ENCODE measurements at places on chromosomes 2 and 18. TPM values are rescaled to one million over a fixed set of nuclear protein-coding genes. Genes with fewer than 3 reads are reported as not detected.

- no peak overlapping the region for H3K27ac ChIP-seq
- no peaks in the 10 kb centered on the region for H3K36me3 ChIP-seq
- no peak overlapping the region for H3K4me3 ChIP-seq
- no peaks in the 10 kb centered on the region for H3K4me1 ChIP-seq
- no peaks in the 10 kb centered on the region for H3K27me3 ChIP-seq
Observed at GRCh38 chr2:238703053-238703415, 144.9 kb upstream of the TWIST2 start.

GRCh38 chr2:232929303-232930058, 59.4 kb downstream of the SNORC start:
- no peaks in the 10 kb centered on the region for H3K36me3 ChIP-seq
- H3K4me3 ChIP-seq, result no peak overlapping the region
- H3K27me3 ChIP-seq, result no peaks in the 10 kb centered on the region
- H3K4me1 ChIP-seq, result peaks cover 26% of the 10 kb centered on the region
- no peak for DNase-seq

DNA sequence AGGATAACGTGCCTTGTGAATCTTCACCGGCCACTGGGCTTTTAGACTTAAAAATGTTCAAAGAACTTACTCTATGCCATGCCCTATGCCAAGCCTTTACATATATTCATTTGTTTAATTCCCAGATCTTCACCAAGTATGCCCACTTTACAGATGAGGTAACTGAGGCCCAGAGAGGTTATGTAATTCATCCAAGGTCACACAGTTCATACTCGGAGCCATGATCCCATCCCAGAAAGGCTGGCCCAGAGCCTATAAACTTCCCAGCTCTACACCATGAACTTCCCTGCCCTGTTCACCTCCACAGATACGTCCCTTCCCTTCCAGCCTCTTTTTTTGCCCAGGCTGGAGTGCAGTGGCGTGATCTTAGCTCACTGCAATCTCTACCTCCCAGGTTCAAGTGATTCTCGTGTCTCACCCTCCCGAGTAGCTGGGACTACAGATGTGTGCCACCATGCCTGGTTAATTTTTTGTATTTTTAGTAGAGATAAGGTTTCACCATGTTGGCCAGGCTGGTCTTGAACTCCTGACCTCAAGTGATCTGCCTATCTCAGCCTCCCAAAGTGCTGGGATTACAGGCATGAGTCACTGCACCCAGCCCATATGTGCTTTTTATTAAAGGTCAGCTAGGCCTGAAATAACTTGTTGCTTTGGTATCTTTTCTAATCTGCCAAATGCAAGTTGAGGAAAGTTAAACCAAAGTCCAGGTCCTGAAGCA, 44.1 kb downstream of the MTHFD2 start:
- no peaks in the 10 kb centered on the region for H3K4me1 ChIP-seq
- no peak overlapping the region for H3K27ac ChIP-seq
- no peaks in the 10 kb centered on the region for H3K27me3 ChIP-seq
- no peaks in the 10 kb centered on the region for H3K36me3 ChIP-seq
- H3K4me3 ChIP-seq, result no peak overlapping the region

DNA sequence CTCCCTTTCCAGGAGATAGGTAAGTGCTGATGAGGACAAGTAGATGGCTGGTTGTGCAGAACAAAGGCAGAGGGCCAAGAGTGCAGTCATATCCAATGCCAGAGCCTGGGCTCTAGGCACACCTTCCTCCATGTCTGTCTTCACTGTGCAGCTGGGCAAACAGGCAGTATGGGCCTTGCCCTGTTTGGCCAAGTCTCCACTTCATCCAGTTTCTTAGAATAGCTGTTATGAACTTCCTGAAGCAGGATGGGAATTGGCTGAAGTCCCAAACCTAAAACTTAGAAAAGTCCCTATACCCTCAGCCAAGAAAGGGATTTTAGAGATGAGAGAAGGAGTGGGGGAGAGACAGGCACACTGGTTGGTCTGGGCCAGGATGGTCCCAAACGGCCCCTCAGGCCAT, 37.5 kb upstream of the CYP26B1 start:
- no peaks in the 10 kb centered on the region for H3K4me1 ChIP-seq
- DNase-seq, result no peak
- no peaks in the 10 kb centered on the region for H3K36me3 ChIP-seq
- H3K4me3 ChIP-seq, result no peak overlapping the region

DNA sequence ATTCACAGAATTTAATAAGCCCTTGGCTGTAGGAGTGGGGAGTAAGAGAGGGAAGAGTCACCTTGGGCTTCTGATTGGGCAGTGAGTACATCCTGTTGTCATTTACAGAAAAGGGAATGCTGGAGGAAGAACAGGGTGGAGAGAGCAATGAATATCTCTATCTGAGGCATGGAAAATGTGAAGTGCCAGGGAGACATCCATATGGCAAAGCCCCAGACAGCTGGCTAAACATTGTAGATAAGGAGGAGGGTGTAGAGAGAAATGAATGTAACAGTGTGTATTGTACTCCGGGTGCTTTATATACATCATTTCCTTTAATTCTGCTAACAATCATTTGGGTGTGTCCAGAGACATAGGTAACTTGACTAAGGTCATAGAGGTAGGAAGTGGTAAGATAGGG, 103.5 kb downstream of the UPP2 start:
- H3K27me3 ChIP-seq, result no peaks in the 10 kb centered on the region
- no peaks in the 10 kb centered on the region for H3K4me1 ChIP-seq
- no peaks in the 10 kb centered on the region for H3K36me3 ChIP-seq
- no peak for DNase-seq
- no peak overlapping the region for H3K27ac ChIP-seq
- H3K4me3 ChIP-seq, result no peak overlapping the region

- no peaks in the 10 kb centered on the region for H3K27me3 ChIP-seq
- H3K27ac ChIP-seq, result no peak overlapping the region
- no peaks in the 10 kb centered on the region for H3K36me3 ChIP-seq
- no peak for DNase-seq
- H3K4me3 ChIP-seq, result no peak overlapping the region
Observed at GRCh38 chr2:167136879-167137596, 248.8 kb downstream of the XIRP2 start.

DNA sequence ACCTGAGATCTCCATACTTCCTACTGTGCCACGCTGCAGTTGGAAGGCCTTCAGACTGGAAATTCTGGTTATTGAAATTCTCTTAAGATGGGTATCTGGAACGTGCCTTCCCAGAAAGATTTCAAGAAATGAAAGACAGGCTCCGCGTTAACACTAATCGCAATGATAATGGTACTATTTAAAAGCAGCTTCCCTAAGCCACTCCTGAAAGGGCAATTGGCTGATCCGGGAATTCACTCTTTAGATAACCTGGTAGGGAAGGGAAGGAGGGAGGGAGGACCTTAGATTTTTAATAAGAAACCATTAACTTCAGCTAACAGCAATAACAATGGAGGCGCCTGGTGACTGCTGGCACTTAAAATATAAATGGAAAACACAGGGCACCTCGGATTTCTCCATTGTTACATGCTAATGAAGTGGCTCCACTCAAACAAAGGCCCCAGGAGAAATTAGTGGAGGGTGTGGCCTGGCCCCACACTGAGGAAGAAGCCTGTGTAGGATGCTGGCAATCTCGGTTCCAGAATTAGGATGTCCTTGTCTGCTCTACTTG, 22.5 kb upstream of the MTA3 start:
- H3K36me3 ChIP-seq, result no peaks in the 10 kb centered on the region
- no peaks in the 10 kb centered on the region for H3K4me1 ChIP-seq
- H3K27ac ChIP-seq, result no peak overlapping the region
- no peak overlapping the region for H3K4me3 ChIP-seq
- no peaks in the 10 kb centered on the region for H3K27me3 ChIP-seq

GRCh38 chr2:74768401-74768914, 65.5 kb upstream of the HK2 start:
- H3K36me3 ChIP-seq, result no peaks in the 10 kb centered on the region
- peak; percentile 34 for DNase-seq
- no peaks in the 10 kb centered on the region for H3K27me3 ChIP-seq
- H3K4me3 ChIP-seq, result no peak overlapping the region
- H3K27ac ChIP-seq, result no peak overlapping the region

- H3K4me1 ChIP-seq, result no peaks in the 10 kb centered on the region
- no peaks in the 10 kb centered on the region for H3K36me3 ChIP-seq
- no peaks in the 10 kb centered on the region for H3K27me3 ChIP-seq
Observed at GRCh38 chr2:36823862-36824261, 127.4 kb downstream of the VIT start.

GRCh38 chr2:79711098-79711497, 198.2 kb downstream of the CTNNA2 start:
- DNase-seq, result no peak
- no peaks in the 10 kb centered on the region for H3K4me1 ChIP-seq
- H3K36me3 ChIP-seq, result no peaks in the 10 kb centered on the region
- no peaks in the 10 kb centered on the region for H3K27me3 ChIP-seq
- H3K27ac ChIP-seq, result no peak overlapping the region

GRCh38 chr2:199575416-199575815, 117.7 kb upstream of the SATB2 start:
- no peak overlapping the region for H3K27ac ChIP-seq
- no peaks in the 10 kb centered on the region for H3K36me3 ChIP-seq
- H3K4me3 ChIP-seq, result no peak overlapping the region
- no peaks in the 10 kb centered on the region for H3K4me1 ChIP-seq
- DNase-seq, result no peak

DNA sequence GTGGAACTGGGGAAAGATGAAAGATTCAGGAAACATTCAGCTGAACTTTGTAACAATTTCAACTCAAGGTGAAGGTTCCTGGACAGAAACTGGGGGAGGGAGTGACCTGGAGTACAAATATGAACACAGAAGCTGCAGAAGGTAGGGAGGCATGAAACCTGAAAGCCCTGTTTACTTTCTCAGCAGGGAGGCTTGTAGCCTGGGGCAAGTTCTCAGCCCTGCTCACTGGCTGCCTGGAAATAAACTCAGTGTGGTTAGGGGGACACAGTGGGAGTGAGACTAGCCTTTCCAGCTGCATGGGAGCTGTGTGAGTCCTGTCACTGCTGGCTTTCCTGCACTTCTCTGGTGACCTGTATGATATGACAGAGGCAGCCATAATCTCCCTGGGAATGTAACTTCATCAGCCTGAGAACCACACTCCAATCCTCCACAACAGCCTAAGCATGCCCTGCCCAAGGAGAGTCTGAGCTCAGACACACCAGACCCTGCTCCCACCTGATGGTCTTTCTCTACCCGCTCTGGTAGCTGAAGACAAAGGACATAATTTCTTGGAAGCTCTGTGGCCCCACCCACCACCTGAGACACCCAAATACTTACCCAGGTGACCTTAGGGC, 77.0 kb downstream of the ZSWIM2 start:
- H3K27me3 ChIP-seq, result no peaks in the 10 kb centered on the region
- H3K4me1 ChIP-seq, result no peaks in the 10 kb centered on the region
- DNase-seq, result no peak
- H3K4me3 ChIP-seq, result no peak overlapping the region
- H3K27ac ChIP-seq, result no peak overlapping the region

GRCh38 chr2:8640498-8640897, 41.4 kb upstream of the ID2 start:
- DNase-seq, result no peak
- H3K27ac ChIP-seq, result no peak overlapping the region
- H3K27me3 ChIP-seq, result no peaks in the 10 kb centered on the region
- no peak overlapping the region for H3K4me3 ChIP-seq
- H3K4me1 ChIP-seq, result peaks cover 23% of the 10 kb centered on the region

FRZB gene
- total RNA-seq, result 3.9 TPM

REG3G gene
- not detected for total RNA-seq

ZBTB7C gene
- total RNA-seq, result 40.5 TPM

ATOH8 gene
- total RNA-seq, result 66.5 TPM

C2orf15 gene
- total RNA-seq, result not detected

IL1R2 gene
- 63.3 TPM for total RNA-seq

Measured in vagina (tissue), 2 donors.